Midbrain (tissue), 1 donor: ENCODE measurements at places on chromosomes 12 and 14.

GRCh38 chr14:99234961-99235571 lies 36.9 kb downstream of the BCL11B start:
- DNase-seq, result no peak

GRCh38 chr14:55846826-55847446 lies 266.9 kb downstream of the KTN1 start:
- DNase-seq, result peak; percentile 1

DNA sequence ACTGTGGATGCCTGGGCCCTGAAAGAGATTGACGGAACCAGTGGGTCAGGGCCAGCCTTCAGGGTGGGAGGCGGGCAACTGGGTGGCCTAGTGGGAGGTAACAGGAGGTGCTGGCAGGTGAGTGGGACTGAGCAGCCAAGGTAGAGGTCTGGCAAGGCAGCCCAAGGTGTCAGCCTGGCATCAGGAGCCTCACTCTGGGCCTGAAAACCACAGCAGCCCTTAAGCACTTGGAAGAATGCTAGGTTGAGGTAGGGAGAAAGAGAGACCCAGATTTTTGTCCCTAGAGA lies 315.8 kb upstream of the PRICKLE1 start:
- no peak for DNase-seq

DNA sequence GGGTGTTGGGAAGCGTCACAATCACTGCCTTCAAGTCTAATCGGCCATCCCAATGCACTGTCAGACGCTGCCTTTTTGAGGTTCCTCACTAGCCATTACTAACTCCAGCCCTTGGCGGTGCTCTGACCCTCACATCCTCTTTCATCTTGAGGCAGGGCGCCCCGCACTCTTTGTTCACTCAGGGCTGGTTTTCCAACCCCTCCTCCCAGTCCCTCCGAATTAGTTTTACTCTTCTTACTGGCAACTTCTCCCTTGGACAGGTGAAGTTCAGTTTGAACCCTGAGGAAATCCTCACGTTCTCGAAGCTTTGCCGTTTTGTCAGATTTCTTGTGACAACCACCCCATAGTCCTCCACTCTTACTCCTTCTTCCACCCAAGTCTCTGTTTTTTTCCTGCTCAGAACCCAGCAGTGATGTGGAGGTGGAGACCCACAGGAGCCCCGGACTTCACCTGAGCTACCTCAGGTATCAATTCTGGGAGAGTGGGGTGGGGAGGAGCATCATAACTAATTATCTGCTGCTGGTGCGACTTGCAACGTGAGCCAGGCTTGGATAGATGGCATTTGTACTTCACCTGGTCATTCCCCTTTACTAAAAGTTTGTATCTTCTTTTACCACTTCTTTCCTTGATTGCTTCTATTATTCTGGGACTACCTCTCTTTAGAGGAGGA lies 757 bp downstream of the ZC3H10 start:
- DNase-seq, result no peak

DNA sequence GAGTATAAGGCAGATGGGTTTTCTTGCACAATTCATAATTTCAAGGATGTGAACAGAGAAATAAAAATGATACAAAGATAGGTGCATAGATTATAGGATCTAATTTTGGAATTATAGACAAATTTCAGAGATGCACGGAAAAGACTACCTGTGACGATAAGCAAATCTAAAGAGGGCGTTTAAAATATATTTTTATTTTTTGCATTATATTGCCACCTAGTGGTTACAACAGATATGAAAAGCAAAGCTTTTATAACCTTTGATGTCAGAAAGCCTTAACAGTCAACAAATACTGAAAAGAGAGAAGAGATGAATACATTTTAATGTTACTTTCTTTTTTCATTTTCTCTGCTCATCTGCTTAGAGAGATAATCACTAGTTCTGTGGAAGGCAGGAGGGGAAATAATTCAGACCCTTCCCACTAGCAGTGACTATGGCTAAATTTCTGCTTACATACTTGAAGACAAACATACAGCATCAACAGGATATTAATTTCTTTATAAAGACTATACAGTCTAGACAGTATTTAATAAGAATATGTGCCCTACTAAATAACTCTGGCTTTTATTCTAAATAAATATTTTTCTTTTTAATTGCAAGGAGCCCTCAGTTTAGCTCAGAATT lies 46.3 kb downstream of the NTS start:
- DNase-seq, result peak; percentile 6

DNA sequence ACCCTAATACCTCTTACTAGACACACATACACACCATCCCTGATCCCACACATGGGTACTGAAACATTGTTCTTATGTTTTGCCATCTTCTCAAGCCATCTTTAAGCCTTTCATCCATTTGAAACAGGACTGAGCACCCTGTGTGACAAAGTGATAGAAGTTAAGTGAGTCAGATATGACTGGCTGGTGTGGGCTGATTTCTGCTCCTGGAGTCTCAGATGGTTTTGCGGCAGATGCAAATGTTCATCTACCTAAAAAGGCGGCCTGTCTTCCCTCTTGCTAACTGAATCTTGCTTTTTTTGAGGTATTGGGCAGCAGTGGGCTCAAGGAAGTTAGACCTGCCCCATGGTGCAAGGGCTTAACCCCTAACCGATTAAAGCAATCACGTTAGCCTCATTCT lies 30.4 kb upstream of the PKP2 start:
- no peak for DNase-seq

GRCh38 chr12:59650588-59651228 lies 54.9 kb downstream of the SLC16A7 start:
- no peak for DNase-seq

GRCh38 chr14:75690010-75690409 lies 29.0 kb downstream of the TTLL5 start:
- no peak for DNase-seq

DNA sequence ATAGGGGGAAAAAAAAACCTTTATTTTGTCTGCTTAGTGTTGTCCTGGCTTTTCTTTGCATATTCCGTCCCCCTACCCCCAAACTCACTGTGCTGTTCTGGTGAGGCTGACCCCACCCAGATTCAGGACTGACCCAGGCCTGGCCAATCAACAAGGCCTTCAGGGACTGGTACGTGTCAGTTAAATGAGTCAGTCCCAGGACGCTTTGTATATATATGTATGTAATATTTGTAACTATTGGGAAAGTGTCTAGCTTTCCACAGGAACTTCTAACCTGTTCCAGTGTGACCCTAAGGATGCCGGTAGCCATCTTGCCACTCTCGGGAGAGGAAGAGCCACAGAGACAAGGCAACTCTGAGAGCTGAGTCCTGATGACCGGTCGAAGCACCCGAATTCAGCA lies 107.4 kb downstream of the VCPKMT start:
- DNase-seq, result no peak

DNA sequence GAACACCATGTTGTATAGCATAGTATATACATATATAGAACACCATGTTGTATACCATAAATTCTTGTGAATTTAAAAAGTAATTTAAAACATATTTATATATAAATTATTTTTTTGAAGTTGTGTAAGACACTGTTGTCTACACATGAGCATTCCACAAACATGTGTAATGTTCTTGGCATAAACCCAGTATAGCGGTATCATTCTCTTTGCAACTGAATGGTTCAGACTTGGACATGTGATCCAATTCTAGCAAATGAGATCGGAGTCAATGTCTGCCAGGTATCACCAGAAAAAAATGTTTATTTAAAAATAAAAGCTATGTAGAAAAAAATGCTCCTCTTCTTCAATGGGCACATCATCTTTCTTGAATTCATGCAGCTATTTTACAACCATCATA lies 33.9 kb downstream of the CEP290 start:
- DNase-seq, result no peak

DNA sequence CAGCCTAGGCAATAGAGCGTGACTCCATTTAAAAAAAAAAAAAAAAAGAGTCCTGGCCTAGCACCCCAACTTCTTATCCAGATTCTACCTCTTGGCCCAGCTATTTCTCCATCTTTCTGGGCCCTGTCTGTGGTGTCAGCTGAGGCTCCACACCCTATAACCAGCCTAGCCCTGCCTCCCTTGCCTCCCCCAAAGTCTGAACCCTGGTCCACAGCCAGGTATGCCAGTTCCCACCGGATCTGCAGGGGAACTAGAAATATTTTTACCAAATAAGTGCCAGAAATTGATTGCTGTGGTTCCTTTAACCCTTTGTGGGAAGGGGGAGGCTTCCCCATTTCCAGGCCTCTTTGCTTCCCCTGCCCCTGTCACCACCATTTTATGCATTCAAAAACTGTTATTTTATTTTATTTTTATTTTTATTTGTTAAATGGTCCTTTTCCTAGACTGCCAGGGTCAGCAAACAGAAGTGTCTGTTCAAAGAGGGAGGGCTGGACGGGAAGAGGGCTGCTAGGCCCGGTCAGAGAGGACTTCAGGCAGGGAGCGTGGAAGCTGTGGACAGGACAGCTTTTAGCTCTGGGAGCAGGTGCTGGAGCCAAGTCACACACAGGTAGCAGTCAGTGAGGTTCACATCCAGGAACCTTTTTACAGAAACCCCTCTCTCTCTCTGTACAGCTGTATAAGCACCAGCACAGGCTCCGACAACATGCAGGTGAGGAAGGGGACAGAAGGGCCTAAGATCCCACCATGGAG lies 23.2 kb downstream of the TTC9 start:
- no peak for DNase-seq

GRCh38 chr12:116159593-116160200 lies 117.8 kb downstream of the MED13L start:
- no peak for DNase-seq
